ENCODE measurements at places on chromosomes 7 and 10. TPM values are rescaled to one million over a fixed set of nuclear protein-coding genes. Genes with fewer than 3 reads are reported as not detected.

- no peak overlapping the region for H3K27ac ChIP-seq
- H3K36me3 ChIP-seq: no peaks in the 10 kb centered on the region
- H3K27me3 ChIP-seq: peaks cover 5% of the 10 kb centered on the region
- H3K4me1 ChIP-seq: no peaks in the 10 kb centered on the region
These were observed 322.7 kb upstream of the PFKP start for GRCh38 chr10:2744547-2745200.

CCDC126 gene
- 7.7 TPM for total RNA-seq

- H3K4me1 ChIP-seq: no peaks in the 10 kb centered on the region
- no peak overlapping the region for H3K27ac ChIP-seq
- no peaks in the 10 kb centered on the region for H3K36me3 ChIP-seq
- no peak overlapping the region for H3K4me3 ChIP-seq
These were observed 218.1 kb downstream of the WDR11 start for GRCh38 chr10:121069061-121069850.

- no peak for DNase-seq
- no peak overlapping the region for H3K4me3 ChIP-seq
- no peak overlapping the region for H3K27ac ChIP-seq
- peaks cover 6% of the 10 kb centered on the region for H3K36me3 ChIP-seq
These were observed 5.4 kb downstream of the ARHGAP21 start for GRCh38 chr10:24718031-24718855.

SAP25 gene
- total RNA-seq: 36.1 TPM

DNA sequence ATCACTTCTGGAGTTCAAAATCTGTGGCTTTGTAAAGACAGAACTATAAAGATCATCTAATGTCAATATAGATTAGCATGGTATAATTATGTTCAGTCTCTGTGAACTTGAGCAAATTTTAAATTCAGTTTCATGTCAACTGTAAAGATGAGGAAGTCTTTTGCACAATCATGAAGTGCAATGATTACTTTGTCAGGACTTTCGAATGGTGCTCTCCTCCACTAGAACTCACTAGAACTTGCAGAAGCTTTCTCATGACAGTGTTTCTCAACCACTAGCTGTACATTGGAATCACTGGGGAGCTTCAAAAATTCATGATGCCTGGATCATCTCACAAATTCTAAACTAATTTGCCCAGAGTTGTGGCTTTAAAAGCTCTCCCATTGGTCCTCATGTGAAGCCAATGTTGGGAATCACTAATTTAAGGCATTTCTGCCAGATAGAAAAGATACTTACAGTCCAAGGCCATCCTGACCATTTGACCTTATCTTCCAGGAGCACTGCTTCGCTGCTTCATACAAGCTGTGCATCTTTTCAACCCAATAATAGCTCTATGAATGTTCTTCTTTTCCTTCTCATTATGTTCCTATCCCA, 12.9 kb downstream of the OR2AE1 start:
- no peak overlapping the region for H3K4me3 ChIP-seq
- H3K36me3 ChIP-seq: no peaks in the 10 kb centered on the region
- H3K27me3 ChIP-seq: peaks cover 32% of the 10 kb centered on the region
- H3K4me1 ChIP-seq: no peaks in the 10 kb centered on the region
- H3K27ac ChIP-seq: no peak overlapping the region
- no peak for DNase-seq

GRCh38 chr7:1893036-1893435, 223.0 kb downstream of the ELFN1 start:
- H3K27ac ChIP-seq: no peak overlapping the region
- H3K4me3 ChIP-seq: no peak overlapping the region
- peaks cover 32% of the 10 kb centered on the region for H3K4me1 ChIP-seq
- DNase-seq: no peak
- H3K27me3 ChIP-seq: no peaks in the 10 kb centered on the region
- H3K36me3 ChIP-seq: peaks cover 17% of the 10 kb centered on the region

- peaks cover 4% of the 10 kb centered on the region for H3K36me3 ChIP-seq
- no peak for DNase-seq
- no peak overlapping the region for H3K4me3 ChIP-seq
- no peak overlapping the region for H3K27ac ChIP-seq
These were observed 6.6 kb upstream of the INSIG1 start for GRCh38 chr7:155291045-155291530.

GRCh38 chr7:7114575-7115291, 67.6 kb upstream of the C1GALT1 start:
- no peaks in the 10 kb centered on the region for H3K4me1 ChIP-seq
- no peaks in the 10 kb centered on the region for H3K27me3 ChIP-seq
- DNase-seq: no peak
- H3K4me3 ChIP-seq: no peak overlapping the region
- H3K27ac ChIP-seq: no peak overlapping the region

DNA sequence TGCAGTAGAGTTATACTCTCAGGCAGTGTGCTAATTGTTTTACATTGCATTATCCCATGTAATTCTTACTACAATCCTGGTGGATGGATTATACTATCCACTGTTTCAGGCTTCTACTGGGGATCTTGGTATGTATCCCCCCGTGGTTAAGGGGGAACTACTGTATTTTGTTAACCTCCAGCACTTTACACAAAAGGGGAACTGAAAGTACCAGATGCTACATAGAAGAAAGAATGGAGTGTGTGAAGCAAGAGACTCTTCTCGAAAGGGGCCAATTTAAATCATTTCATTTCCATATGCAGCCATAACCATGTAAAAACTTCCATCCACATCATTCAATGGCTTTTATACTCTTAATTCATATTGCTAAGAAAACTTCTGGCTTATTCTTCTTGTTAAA, 69.4 kb downstream of the C1GALT1 start:
- H3K4me1 ChIP-seq: peaks cover 12% of the 10 kb centered on the region
- no peak overlapping the region for H3K4me3 ChIP-seq
- H3K36me3 ChIP-seq: peaks cover 52% of the 10 kb centered on the region
- no peak overlapping the region for H3K27ac ChIP-seq
- H3K27me3 ChIP-seq: no peaks in the 10 kb centered on the region
- DNase-seq: no peak

DNA sequence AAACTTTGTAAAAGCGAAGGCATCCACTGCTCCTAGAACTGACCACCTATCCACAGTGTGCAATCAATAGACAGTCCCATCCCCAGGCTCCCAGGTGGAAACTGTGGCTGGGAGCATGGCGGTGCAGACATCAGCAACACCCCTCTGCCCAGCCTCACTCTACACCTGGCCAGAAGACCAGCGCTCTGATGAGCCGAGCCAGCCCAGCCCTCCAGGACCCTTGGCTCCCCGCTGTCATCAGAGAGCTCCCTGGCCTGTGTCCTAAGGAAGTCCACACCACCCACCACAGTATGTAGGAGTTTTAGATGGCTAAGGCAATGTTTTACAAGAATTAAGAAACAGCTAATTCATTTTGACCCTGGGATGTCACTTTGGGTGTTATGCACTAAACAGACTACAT, 81.0 kb downstream of the VOPP1 start:
- H3K27me3 ChIP-seq: no peaks in the 10 kb centered on the region
- no peak for DNase-seq
- no peak overlapping the region for H3K27ac ChIP-seq
- no peak overlapping the region for H3K4me3 ChIP-seq

- H3K27ac ChIP-seq: no peak overlapping the region
- H3K4me1 ChIP-seq: no peaks in the 10 kb centered on the region
- H3K4me3 ChIP-seq: no peak overlapping the region
- no peak for DNase-seq
These were observed 16.8 kb downstream of the SFRP4 start for GRCh38 chr7:37899712-37900247.

FXYD4 gene
- total RNA-seq: not detected

GRCh38 chr7:116052006-116052405, 21.4 kb upstream of the TFEC start:
- no peaks in the 10 kb centered on the region for H3K36me3 ChIP-seq
- H3K4me1 ChIP-seq: no peaks in the 10 kb centered on the region
- no peak for DNase-seq
- no peak overlapping the region for H3K4me3 ChIP-seq

SLC25A13 gene
- total RNA-seq: 7.4 TPM

BAZ1B gene
- 103 TPM for total RNA-seq

- no peak for DNase-seq
- no peak overlapping the region for H3K4me3 ChIP-seq
- H3K27ac ChIP-seq: no peak overlapping the region
- no peaks in the 10 kb centered on the region for H3K4me1 ChIP-seq
These were observed 352.3 kb upstream of the PODXL start for GRCh38 chr7:131908714-131909113.

- DNase-seq: no peak
- no peaks in the 10 kb centered on the region for H3K27me3 ChIP-seq
These were observed 89.8 kb upstream of the SAMD8 start for GRCh38 chr10:75021379-75022249.

ETV1 gene
- total RNA-seq: 0.05 TPM

DNA sequence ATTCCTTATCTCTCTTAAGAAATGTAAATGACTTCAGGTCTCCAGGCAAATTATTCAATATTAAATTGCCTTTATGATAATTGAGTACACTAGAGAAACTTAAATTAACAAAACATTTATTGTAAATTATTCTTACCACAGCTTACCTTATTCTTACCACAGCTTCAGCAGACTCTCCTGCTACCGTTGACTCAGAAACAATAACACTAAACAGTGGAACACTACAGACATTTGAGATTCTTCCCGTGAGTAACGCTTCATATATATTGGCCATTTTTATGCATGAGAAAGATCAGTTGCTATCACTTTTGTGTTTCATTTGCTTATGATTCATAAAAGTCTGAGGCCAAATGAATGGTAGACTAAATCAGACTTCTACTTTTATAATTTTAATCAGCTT, 28.7 kb downstream of the TMEM243 start:
- H3K36me3 ChIP-seq: peaks cover 62% of the 10 kb centered on the region
- H3K27ac ChIP-seq: no peak overlapping the region
- H3K4me1 ChIP-seq: no peaks in the 10 kb centered on the region
- no peak overlapping the region for H3K4me3 ChIP-seq
- no peak for DNase-seq

- H3K27ac ChIP-seq: no peak overlapping the region
- no peaks in the 10 kb centered on the region for H3K27me3 ChIP-seq
- no peak for DNase-seq
- no peak overlapping the region for H3K4me3 ChIP-seq
These were observed 107.3 kb downstream of the SMURF1 start for GRCh38 chr7:99036546-99037111.

ATP6V0A4 gene
- total RNA-seq: not detected

C10orf105 gene
- total RNA-seq: 0.71 TPM

PAX2 gene
- not detected for total RNA-seq

- peaks cover 41% of the 10 kb centered on the region for H3K27me3 ChIP-seq
- no peak for DNase-seq
- no peaks in the 10 kb centered on the region for H3K36me3 ChIP-seq
- H3K4me3 ChIP-seq: no peak overlapping the region
- H3K4me1 ChIP-seq: no peaks in the 10 kb centered on the region
These were observed 28.2 kb upstream of the ASAH2 start for GRCh38 chr10:50279489-50279888.

DNA sequence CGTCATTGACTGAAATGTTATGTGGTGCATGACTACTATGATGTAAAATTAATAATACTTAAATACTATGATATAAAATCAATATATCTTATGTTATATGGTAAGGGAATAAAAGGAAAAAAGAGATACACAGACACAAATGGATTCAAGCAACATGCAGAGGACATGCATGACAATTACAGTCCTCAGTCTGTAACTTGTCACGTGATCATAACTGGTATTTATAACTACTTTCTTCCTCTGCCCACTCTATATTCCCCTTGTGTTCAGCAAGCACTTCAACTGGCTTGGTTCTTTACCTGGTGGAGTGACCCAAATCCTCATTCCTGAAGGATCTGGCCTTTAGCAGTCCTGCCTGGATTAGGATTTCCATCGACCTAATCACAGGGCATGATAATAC, 104.4 kb upstream of the FAM180A start:
- no peak overlapping the region for H3K27ac ChIP-seq
- no peak overlapping the region for H3K4me3 ChIP-seq
- H3K4me1 ChIP-seq: no peaks in the 10 kb centered on the region
- H3K27me3 ChIP-seq: peaks cover 5% of the 10 kb centered on the region
- no peak for DNase-seq

MBL2 gene
- not detected for total RNA-seq

- no peak for DNase-seq
- peaks cover 7% of the 10 kb centered on the region for H3K4me1 ChIP-seq
- H3K27ac ChIP-seq: no peak overlapping the region
- H3K27me3 ChIP-seq: peaks cover 8% of the 10 kb centered on the region
- no peak overlapping the region for H3K4me3 ChIP-seq
- H3K36me3 ChIP-seq: no peaks in the 10 kb centered on the region
These were observed 268.7 kb downstream of the ZEB1 start for GRCh38 chr10:31587691-31588090.

IDI2 gene
- total RNA-seq: not detected

NPSR1 gene
- total RNA-seq: not detected

DNA sequence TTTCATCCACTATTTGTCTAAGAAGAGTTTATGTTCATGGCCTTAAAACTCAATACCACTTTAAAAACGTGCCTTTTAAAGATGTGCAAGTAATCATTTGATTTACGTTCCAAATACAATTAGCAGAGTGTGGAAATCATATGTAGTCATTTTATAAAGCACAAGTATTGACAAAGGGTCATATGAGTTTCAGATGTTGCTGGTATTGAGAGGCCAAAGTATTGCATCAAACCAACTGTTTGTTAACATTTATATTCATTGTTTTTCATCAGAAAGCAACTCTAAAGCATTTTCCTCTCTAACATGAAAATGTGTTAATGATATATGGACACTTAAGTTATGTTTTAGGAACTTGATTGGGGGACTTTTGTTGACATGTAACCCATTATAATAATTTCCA, 11.5 kb upstream of the TSGA13 start:
- no peaks in the 10 kb centered on the region for H3K4me1 ChIP-seq
- peaks cover 16% of the 10 kb centered on the region for H3K27me3 ChIP-seq
- H3K4me3 ChIP-seq: no peak overlapping the region
- no peak for DNase-seq
- no peaks in the 10 kb centered on the region for H3K36me3 ChIP-seq
- no peak overlapping the region for H3K27ac ChIP-seq

GRCh38 chr7:140638173-140638791, 2.3 kb downstream of the DENND2A start:
- H3K27me3 ChIP-seq: peaks cover 51% of the 10 kb centered on the region
- no peak for DNase-seq
- H3K4me3 ChIP-seq: no peak overlapping the region
- no peaks in the 10 kb centered on the region for H3K36me3 ChIP-seq
- H3K27ac ChIP-seq: no peak overlapping the region

ZCCHC24 gene
- 0.73 TPM for total RNA-seq

FGFBP3 gene
- 1.4 TPM for total RNA-seq

DNA sequence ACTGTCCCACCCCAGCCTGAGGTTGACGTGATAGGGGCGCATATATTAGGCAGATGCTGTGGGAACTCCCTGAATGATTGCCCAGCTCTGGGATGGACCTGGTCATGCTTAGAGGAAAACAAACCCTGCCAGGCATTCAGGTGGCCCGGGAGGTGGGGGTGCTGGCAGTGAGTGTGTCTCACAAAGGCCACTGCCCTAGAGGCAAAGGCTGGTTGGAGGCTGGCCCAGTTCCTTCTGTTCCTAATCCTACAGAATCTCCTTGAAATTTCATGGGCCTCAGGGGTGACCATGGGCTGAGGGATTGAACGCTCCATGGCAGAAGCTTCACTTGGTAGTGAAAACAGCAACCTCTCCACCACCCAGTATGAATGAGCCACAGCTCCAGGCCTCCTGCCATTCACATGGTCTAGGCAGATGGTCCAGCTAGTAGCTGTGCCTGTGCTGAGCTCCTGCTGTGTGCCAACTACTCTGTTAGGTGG, 25.6 kb downstream of the ADRA2A start:
- DNase-seq: no peak
- H3K36me3 ChIP-seq: no peaks in the 10 kb centered on the region
- H3K27ac ChIP-seq: no peak overlapping the region
- H3K4me1 ChIP-seq: no peaks in the 10 kb centered on the region
